CD4-positive, alpha-beta T cell treated with Interferon alpha-2 for 1 hour (primary cell): ENCODE measurements at places on chromosomes 4 and X.

GRCh38 chrX:39619182-39620009 lies 478.4 kb downstream of the BCOR start:
- no peak for DNase-seq

GRCh38 chrX:18702362-18703195 lies 4.9 kb upstream of the PPEF1 start:
- no peak for DNase-seq

DNA sequence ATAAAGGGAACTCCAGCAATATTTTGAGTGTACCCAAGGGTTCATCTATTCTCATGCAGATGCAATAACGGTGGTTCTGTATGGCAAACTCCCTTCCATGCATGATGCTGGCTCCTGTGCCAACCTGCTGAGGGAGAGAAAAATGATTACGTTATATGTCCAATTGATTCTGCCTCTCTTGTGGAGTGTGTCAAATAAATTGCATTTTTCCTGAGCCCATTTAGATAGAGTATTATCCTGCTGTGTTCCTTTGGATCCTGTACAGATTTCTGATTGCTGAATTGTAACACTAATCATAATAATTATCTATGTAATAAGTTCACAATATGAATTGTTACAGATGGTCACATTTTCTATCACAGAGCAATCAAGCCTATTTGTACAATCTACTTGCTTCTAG lies 821.7 kb downstream of the C4orf33 start:
- no peak for DNase-seq

- no peak for DNase-seq
Observed at GRCh38 chrX:129791961-129792570, 12.3 kb downstream of the SASH3 start.

DNA sequence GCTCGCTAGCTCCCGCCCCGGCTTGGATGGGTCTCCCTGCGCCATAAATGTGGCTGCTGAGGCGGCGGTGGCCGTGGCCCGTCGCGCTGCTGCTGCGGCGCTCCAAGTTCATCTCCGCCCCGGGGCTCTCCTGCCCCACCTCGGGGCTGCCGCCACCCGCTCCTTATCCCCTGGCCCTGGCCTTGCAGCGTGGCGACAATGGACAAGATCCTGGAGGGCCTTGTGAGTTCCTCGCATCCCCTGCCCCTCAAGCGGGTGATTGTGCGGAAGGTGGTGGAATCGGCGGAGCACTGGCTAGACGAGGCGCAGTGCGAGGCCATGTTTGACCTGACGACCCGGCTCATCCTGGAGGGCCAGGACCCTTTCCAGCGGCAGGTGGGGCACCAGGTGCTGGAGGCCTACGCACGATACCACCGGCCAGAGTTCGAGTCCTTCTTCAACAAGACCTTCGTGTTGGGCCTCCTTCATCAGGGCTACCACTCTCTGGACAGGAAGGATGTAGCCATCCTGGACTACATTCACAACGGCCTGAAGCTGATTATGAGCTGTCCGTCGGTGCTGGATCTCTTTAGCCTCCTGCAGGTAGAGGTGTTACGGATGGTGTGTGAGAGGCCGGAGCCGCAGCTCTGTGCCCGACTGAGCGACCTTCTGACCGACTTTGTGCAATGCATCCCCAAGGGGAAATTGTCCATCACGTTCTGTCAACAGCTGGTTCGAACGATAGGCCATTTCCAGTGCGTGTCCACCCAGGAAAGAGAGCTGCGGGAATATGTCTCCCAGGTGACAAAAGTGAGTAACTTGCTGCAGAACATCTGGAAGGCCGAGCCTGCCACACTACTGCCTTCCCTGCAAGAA lies 763 bp downstream of the USP38 start:
- DNase-seq: peak; percentile 3

GRCh38 chr4:17664755-17665154 lies 50.3 kb downstream of the MED28 start:
- DNase-seq: no peak

- no peak for DNase-seq
Observed at GRCh38 chr4:17376205-17376604, 135.7 kb downstream of the QDPR start.

- DNase-seq: no peak
Observed at GRCh38 chrX:124226129-124226528, 106.3 kb upstream of the TEX13D start.

- DNase-seq: no peak
Observed at GRCh38 chr4:183611210-183611830, 47.7 kb downstream of the RWDD4 start.

DNA sequence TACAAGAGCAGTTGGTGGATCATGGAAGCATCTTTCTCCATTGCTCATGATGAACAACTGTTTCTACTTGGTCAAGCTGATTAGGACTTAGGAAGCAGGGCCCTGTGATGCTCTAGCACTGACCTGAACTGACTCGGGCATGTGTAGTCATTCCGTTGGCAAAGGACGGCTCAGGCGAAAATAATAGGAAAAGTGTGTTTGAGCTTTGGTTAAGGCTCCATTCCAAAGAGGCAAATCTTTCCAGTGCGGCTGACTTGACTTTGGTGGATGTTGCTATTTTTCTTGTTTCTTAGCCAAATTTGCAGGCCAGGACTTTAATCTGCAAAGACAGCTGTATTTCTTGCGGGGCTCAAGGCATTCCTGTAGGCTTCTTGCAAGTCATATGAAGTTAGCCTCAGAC lies 39.5 kb downstream of the ZNF518B start:
- no peak for DNase-seq

- DNase-seq: no peak
Observed at GRCh38 chr4:173199553-173199952, 30.9 kb downstream of the GALNT7 start.
